ENCODE measurements at places on chromosomes 16 and 17. TPM values are rescaled to one million over a fixed set of nuclear protein-coding genes. Genes with fewer than 3 reads are reported as not detected.

DNA sequence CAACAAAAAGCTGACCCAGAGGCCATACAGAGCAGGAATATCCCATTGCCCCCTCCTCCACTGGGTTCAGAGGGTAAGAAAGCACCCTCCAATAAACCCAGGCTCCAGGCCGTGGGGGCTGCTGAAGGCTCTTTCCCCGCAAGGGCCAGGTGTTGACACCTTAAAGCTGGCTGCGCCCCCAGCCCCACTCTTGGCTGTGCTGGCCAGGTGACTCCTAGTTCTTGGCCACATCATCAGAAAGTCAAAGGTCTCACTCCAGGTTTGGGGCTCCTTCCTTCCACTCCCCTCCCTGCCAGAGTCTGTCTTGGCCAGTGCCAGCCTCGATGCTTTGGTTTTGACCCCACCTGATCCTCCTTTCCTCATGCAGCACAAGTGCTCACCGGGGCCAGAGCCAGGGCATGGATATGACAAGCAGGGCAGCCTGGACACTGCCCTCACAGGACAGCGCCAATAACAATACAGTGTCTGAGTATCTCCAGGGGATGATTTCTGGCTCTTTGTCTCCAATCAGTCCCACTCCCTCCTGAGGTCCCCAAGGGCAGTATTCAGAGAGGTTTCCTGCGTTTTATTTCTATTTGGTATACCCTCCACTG lies 8.2 kb downstream of the SLC46A1 start:
- DNase-seq, result no peak

The FBXW10 gene
- 0.74 TPM for polyA plus RNA-seq

GRCh38 chr17:64781014-64781756 lies 119.1 kb upstream of the SMURF2 start:
- DNase-seq, result no peak

GRCh38 chr17:38544839-38545209 lies 60.9 kb downstream of the SRCIN1 start:
- DNase-seq, result no peak

DNA sequence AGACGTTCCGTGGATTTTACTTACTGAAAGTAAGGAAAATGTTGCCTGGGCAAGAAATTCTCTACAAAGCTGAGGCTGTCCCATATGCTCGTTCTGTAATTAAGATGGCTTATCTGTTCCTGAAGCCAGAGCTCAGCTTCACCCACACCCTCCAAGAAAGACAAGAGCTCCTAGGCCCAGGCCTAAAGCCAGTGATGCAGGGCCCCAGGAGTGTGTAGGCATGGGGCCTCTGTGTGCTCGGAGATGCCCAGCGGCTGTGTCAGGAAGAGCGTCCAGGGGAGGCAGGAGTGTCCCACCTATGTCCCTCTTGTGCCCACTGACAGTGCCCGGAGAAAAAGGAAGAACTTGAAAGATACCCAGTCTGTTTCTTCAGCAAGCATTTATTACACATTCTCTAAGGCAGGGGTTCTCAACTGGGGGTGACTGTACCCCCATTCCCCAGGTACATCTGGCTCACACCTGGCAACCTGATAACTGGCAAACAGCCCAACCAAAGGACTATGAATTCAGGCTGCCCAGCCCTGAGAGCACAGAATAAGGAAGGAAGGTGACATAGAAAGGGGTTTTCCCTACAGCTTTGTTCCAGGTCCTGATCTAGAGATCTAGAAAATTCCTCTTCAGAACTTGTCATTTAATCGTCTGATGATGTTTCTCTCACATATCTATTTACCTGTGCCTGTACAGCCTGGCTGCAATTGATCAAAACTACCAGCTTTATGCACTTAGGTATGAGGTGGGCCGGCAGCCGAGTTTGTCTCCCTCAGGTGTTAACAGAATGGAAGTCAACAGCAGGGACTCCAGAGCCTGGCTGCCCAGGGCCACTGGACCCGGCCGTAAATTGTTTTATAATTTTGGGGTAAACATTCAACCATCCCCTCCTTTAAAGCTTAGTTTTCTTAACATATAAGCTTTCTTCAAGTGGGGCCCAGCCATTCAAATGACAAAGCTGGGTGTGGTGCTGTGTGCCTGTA lies 12.0 kb downstream of the SNN start:
- no peak for DNase-seq

- no peak for DNase-seq
Observed at GRCh38 chr17:61124562-61124961, 275.1 kb upstream of the TBX2 start.

DNA sequence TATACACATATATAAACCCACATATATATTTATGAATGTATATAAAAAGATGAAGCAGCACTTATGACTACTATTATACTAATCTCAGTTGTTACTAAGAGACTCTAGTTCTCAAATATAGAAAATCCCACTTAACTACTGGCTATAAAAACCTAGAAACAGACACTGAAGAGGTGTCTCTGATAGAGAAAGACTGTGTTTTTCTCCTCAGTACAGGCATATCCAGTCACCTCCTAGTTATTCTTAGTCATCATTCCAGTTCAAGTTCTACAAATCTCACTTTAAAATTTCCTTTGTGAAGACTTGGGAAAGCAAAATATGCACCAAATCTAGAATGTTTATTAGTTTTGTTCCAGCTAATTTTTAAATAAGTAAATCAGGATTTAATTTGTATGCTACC lies 93.9 kb downstream of the STH start:
- no peak for DNase-seq

Measured in right renal cortex interstitium (tissue), 3 donors.